ENCODE measurements at places on chromosomes 12 and 14. TPM values are rescaled to one million over a fixed set of nuclear protein-coding genes. Genes with fewer than 3 reads are reported as not detected.
A peak's percentile ranks its signal among the peaks of the same experiment; 100 is the strongest.

DNA sequence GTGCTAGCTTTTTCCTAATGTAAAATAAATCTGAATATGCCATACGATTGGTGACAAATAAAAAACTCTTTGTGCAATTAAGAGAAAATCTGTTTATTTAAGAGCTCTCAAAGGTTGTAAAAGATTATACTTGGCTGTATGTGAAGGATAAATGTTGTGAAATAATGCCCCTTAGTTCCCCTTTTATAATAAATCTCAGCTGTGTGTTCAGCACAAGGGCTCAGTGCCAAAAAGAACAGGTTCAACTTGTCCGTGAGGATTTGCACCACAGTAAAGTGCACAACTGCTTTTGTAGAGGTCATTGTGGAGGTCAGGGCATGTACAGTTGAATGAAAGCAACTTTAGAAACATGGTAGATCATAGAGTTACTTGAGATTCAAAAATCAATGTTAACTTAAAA lies 118.6 kb downstream of the TRMT5 start:
- no peaks in the 10 kb centered on the region for H3K27me3 ChIP-seq
- peaks cover 2% of the 10 kb centered on the region for H3K36me3 ChIP-seq
- peak overlapping the region; percentile 74 for H3K27ac ChIP-seq
- no peak overlapping the region for H3K4me3 ChIP-seq
- peak; percentile 91 for DNase-seq

DNA sequence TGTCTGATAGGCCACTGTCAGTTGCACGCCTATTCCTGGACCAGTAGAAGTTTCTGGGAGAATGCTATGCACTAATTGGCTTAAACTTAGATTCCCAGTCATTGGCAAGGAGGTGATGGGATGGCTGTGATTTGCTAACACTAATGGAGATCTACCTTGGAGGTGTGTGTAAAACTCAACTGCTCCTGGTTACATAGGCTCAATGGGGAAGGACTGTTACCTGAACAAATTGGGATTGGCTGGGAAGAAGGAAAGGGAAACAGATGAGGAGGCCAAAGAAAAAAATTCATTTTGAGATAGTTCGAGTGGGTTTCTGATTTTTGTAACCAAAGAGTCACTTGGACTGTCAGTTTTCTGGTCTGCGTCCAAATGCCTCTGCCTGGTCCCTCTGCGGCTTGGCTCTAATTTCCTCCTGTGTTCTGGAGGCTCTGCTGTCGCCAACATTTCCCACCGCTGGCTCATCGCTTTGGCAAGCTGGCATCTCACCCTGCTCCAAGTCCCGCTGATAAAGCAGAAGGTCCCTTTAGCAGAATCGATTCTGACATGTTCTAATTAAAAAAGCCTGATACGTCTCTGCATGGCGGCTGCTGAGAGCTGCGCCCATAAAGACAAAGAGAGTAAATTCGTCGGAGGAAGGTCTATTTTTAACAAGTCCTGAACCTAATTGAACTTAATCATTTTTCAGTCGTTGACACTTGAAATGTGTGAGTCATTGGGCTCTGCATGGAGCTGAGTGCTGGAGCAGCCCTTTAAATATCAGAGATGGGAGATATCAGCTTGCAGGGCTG lies 2.0 kb upstream of the CCDC63 start:
- no peak overlapping the region for H3K27ac ChIP-seq
- peaks cover 6% of the 10 kb centered on the region for H3K4me1 ChIP-seq
- DNase-seq: no peak
- H3K36me3 ChIP-seq: no peaks in the 10 kb centered on the region
- no peak overlapping the region for H3K4me3 ChIP-seq
- H3K27me3 ChIP-seq: peaks cover 29% of the 10 kb centered on the region

DNA sequence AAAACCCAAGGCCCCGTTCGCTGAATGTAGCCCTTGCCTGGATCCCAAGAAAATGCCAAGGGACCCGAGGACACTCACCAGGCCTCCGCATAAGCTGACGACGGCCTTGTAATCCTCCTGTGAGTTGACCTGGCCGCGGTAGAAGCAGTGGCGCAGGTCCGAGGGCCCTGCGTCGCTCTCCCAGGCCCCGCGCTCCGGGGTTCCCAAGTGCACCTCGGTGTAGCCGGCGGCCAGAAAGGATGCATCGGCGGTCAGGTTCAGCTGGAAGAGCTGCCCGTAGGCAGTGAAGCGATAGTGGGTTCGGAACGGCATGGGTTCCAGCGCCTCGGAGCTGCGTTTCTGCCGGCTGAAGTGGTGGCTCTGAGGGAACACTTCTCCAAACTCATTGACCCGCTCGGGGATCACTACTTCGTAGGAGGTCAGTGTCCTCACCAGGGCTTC lies 1.2 kb downstream of the ADAMTS20 start:
- DNase-seq: no peak
- H3K4me3 ChIP-seq: no peak overlapping the region
- H3K27me3 ChIP-seq: peaks cover 25% of the 10 kb centered on the region
- H3K27ac ChIP-seq: no peak overlapping the region

GRCh38 chr14:24240110-24240918 lies 2.1 kb downstream of the TINF2 start:
- peaks cover 29% of the 10 kb centered on the region for H3K4me1 ChIP-seq
- no peaks in the 10 kb centered on the region for H3K27me3 ChIP-seq
- H3K36me3 ChIP-seq: peaks cover 56% of the 10 kb centered on the region
- H3K27ac ChIP-seq: no peak overlapping the region
- peak; percentile 23 for DNase-seq

- H3K27ac ChIP-seq: no peak overlapping the region
- no peaks in the 10 kb centered on the region for H3K4me1 ChIP-seq
- no peak overlapping the region for H3K4me3 ChIP-seq
- H3K36me3 ChIP-seq: no peaks in the 10 kb centered on the region
- no peak for DNase-seq
These were observed 115.1 kb downstream of the SLC16A7 start for GRCh38 chr12:59710964-59711363.

DNA sequence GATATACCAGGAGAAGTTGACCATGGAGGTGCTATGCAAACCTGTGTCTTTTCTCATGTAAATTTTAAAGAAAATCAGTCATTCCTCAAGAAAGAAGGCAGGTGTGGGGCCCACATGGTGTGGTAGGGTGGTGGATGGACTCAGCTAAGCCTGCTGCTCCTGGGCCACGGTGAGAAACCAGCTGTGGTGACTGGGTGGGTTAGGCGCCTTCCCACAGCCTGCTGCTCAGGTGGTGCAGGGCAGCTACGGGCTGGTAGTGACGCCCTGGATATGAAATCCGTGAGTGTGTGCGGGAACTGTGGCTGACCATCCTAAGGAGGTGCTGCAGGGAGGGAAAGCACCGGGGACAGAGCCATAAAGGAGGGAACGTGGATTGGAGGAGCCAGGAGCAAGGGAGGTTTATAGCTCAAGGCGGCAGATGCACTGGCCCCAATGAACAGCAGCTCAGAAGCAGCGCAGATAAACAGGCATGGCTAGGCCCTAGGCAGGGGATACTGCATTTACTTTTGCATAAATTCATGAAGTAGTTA lies 408.8 kb downstream of the FUT8 start:
- no peaks in the 10 kb centered on the region for H3K36me3 ChIP-seq
- H3K27ac ChIP-seq: no peak overlapping the region
- no peak for DNase-seq
- no peaks in the 10 kb centered on the region for H3K4me1 ChIP-seq
- peaks cover 24% of the 10 kb centered on the region for H3K27me3 ChIP-seq

GRCh38 chr14:100536121-100536510 lies 51.1 kb downstream of the BEGAIN start:
- no peak overlapping the region for H3K4me3 ChIP-seq
- H3K36me3 ChIP-seq: no peaks in the 10 kb centered on the region
- no peaks in the 10 kb centered on the region for H3K27me3 ChIP-seq
- peaks cover 18% of the 10 kb centered on the region for H3K4me1 ChIP-seq
- H3K27ac ChIP-seq: no peak overlapping the region
- DNase-seq: no peak

DNA sequence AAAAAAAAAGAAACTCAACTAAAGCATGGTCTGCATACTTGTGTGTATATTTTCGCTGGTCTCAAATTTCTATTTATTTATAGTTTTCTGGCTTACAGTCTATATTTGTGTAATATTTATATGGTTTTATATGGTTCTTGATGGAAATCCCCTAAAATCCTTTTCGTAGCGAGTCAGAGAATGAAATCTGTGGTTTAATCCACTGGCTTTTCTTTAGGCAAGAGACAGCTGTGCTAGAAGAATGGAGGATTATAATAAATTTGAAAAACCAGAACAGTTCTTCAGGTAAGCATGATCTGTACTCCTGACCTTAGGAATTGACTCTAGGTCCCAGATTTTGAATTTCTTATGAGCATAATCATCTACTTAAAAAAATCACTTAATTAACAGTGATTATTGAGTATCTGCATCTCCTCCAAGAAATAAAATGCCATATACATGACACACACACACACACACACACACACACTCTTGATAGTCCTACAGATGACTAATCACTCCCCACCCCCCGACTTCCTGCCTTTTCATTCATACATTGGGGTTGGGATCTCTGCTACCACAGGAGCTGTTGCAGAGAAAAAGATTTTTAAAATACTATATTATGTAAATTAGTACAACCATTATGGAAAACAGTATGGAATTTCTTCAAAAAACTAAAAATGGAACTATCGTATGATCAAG lies 113.4 kb downstream of the CRADD start:
- H3K27me3 ChIP-seq: no peaks in the 10 kb centered on the region
- peaks cover 2% of the 10 kb centered on the region for H3K4me1 ChIP-seq
- H3K27ac ChIP-seq: no peak overlapping the region
- no peak overlapping the region for H3K4me3 ChIP-seq
- no peaks in the 10 kb centered on the region for H3K36me3 ChIP-seq

DNA sequence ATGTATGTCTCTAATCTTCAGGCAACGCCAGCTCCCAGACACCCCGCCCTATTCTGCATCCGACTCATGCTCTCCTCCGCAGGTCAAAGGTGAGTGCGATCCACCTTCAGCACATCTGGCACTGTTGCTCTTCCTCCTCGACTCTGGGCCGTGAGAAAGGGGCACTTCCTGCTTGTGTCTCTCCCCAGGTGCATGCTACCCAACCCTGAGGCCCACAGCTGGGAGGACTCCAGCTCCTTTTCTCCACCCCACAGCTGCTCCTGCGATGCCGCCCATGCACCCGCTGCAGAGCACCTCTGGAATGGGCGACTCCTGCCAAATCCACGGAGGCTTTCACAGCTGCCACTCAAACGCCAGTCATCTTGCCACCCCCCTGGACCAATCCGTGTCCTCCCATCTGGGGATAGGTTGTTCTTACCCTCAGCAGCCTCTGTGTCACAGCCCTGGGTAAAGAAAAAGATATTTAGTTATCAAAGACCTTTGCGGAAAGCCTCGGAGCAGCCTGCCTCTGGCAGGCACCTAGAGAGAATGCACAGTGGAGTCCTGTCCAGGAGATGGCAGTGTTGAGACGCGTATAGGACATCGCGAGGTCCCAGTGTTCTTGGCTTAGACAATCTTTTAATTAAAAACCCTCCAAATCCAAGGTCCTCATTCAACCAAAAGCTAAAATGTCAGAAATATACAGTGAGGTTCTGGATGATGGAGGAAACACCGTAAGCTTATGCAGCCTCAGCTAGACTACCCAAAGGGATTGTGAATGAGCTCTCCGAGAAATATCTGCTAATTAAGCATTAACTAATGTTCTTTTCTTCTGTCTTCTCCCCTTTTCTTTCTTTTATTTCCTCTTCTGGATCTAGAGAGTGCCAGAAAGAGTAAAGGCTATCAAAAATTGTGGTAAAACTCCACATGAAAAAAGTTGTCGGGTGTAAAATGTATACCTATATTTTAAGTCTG lies 54.3 kb downstream of the MYRFL start:
- peaks cover 7% of the 10 kb centered on the region for H3K4me1 ChIP-seq
- DNase-seq: peak; percentile 88
- peak overlapping the region; percentile 23 for H3K4me3 ChIP-seq
- no peak overlapping the region for H3K27ac ChIP-seq

GRCh38 chr12:89742337-89743022 lies 33.8 kb upstream of the ATP2B1 start:
- H3K4me1 ChIP-seq: no peaks in the 10 kb centered on the region
- no peaks in the 10 kb centered on the region for H3K36me3 ChIP-seq
- H3K27ac ChIP-seq: no peak overlapping the region
- H3K4me3 ChIP-seq: no peak overlapping the region
- no peaks in the 10 kb centered on the region for H3K27me3 ChIP-seq

- no peaks in the 10 kb centered on the region for H3K27me3 ChIP-seq
- H3K4me3 ChIP-seq: no peak overlapping the region
- peaks cover 3% of the 10 kb centered on the region for H3K4me1 ChIP-seq
- DNase-seq: no peak
These were observed 4.6 kb downstream of the FBXW8 start for GRCh38 chr12:116915326-116915725.

DNA sequence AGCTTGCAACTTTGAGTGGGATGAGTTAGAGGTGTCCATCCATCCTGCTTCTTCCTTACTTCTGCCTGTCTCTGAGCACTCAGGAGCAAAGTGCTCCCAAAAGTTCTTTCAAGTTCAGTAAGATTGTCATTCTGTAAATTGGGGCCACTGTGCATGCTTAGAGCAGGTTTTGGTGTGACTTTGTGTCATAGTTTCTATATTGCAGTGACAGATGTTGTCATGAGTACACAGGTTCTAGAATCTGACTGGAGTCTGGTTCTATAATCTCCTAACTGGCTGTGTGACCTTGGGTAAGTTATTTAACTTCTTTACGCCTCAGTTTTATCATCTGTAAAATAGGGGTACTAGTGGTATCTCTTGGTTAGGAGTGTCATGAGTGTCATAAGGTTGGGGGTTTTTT lies 202.7 kb upstream of the BCL2L14 start:
- H3K27ac ChIP-seq: no peak overlapping the region
- peaks cover 11% of the 10 kb centered on the region for H3K4me1 ChIP-seq
- H3K4me3 ChIP-seq: no peak overlapping the region
- DNase-seq: no peak

- no peaks in the 10 kb centered on the region for H3K4me1 ChIP-seq
- H3K4me3 ChIP-seq: no peak overlapping the region
- no peak overlapping the region for H3K27ac ChIP-seq
- no peak for DNase-seq
- no peaks in the 10 kb centered on the region for H3K27me3 ChIP-seq
- H3K36me3 ChIP-seq: no peaks in the 10 kb centered on the region
These were observed 316.2 kb downstream of the PAWR start for GRCh38 chr12:79374545-79374944.

The MRPL51 gene
- 179 TPM for total RNA-seq

The PZP gene
- total RNA-seq: 0.40 TPM

The FGD4 gene
- 35.4 TPM for total RNA-seq

The CELA1 gene
- total RNA-seq: not detected

The HHIPL1 gene
- total RNA-seq: 2.3 TPM

The ACSM4 gene
- total RNA-seq: not detected

Data from muscle of leg (tissue), 16 donors.